Glutamatergic neuron (in vitro differentiated cells): ENCODE measurements at places on chromosomes 12 and 14. TPM values are rescaled to one million over a fixed set of nuclear protein-coding genes. Genes with fewer than 3 reads are reported as not detected.

DNA sequence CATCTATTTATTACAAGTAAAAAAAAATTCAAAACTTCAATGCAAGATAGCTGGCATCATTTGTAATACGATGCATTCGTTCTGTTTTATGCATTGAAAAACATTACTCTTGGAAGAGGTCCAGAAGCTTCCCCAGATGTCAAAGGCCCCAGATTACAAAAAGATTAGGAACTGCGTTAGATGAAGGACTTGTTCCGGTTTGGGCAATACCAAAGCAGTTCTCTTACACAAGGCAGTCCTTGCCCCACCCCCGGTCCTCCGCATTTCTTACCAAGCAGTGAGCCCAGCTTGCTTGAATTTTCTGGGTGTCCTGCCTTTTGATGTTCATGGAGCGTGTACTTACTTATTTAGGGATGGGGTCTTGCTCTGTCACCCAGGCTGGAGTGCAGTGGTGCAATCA, 4.8 kb upstream of the HVCN1 start:
- H3K27me3 ChIP-seq, result peaks cover 19% of the 10 kb centered on the region
- peaks cover 3% of the 10 kb centered on the region for H3K4me1 ChIP-seq
- no peak overlapping the region for H3K27ac ChIP-seq
- no peaks in the 10 kb centered on the region for H3K36me3 ChIP-seq
- DNase-seq, result no peak

GRCh38 chr12:42812086-42812485, 222.5 kb upstream of the PRICKLE1 start:
- DNase-seq, result no peak
- H3K36me3 ChIP-seq, result no peaks in the 10 kb centered on the region
- H3K27me3 ChIP-seq, result no peaks in the 10 kb centered on the region
- no peak overlapping the region for H3K27ac ChIP-seq
- H3K4me3 ChIP-seq, result no peak overlapping the region

DNA sequence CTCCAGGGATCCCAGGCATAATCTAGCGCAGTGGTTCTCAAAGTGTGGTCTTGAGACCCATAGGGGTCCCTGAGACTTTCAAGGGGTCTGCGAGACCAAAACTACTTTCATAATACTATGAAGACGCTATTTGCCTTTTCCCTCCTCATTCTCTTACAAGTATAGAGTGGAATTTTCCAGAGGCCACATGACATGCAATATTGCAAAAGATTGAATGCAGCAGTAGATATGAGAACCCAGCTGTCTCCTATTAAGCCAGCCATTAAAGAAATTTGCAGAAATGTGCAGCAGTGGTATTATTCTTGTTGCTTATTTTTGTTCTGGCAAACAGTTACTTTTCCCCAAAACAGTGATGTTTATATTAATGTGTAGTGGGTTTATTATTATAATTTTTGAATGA, 62.8 kb downstream of the VWF start:
- DNase-seq, result no peak
- peaks cover 9% of the 10 kb centered on the region for H3K27me3 ChIP-seq
- H3K4me3 ChIP-seq, result no peak overlapping the region
- H3K36me3 ChIP-seq, result no peaks in the 10 kb centered on the region
- peaks cover 4% of the 10 kb centered on the region for H3K4me1 ChIP-seq
- H3K27ac ChIP-seq, result no peak overlapping the region

The AHNAK2 gene
- total RNA-seq, result 44.8 TPM

The NDUFA9 gene
- 130 TPM for total RNA-seq

The EPS8 gene
- total RNA-seq, result 4.3 TPM
